Prostate gland (tissue), 2 donors: ENCODE measurements at places on chromosomes 7 and 10. TPM values are rescaled to one million over a fixed set of nuclear protein-coding genes. Genes with fewer than 3 reads are reported as not detected.

Gene OR2A42
- not detected for total RNA-seq

Gene TRPV6
- total RNA-seq = 47.0 TPM

Gene CLCN1
- not detected for total RNA-seq

Gene HABP2
- total RNA-seq = not detected

- H3K27ac ChIP-seq = no peak overlapping the region
- no peak overlapping the region for H3K4me3 ChIP-seq
- no peak for DNase-seq
- H3K4me1 ChIP-seq = no peaks in the 10 kb centered on the region
Measured at GRCh38 chr7:5831196-5831595, 49.4 kb upstream of the OCM start.

DNA sequence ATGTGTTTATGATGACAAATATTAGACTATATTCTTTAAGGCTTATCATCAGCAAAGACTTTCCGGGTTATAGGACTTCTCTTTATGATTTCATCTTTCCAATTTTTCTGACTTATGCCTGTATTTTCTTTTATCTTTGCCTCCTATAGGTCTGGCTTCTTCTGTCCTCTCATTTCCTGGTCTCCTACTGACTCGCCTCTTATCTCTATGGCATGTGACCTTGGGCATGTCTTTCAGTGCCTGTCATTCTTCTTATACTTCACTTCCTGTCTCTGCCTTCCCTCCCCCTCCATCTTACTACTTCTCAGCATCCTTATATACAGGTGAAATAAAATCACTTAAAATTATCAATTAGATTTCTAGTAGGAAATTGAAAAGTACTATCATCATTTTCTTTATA, 42.2 kb downstream of the PCDH15 start:
- no peaks in the 10 kb centered on the region for H3K27me3 ChIP-seq
- no peak overlapping the region for H3K27ac ChIP-seq
- no peaks in the 10 kb centered on the region for H3K4me1 ChIP-seq
- DNase-seq = no peak
- H3K36me3 ChIP-seq = no peaks in the 10 kb centered on the region
- no peak overlapping the region for H3K4me3 ChIP-seq

Gene TMEM140
- 14.6 TPM for total RNA-seq

- H3K36me3 ChIP-seq = no peaks in the 10 kb centered on the region
- no peaks in the 10 kb centered on the region for H3K4me1 ChIP-seq
- H3K4me3 ChIP-seq = no peak overlapping the region
- H3K27ac ChIP-seq = no peak overlapping the region
Measured at GRCh38 chr10:20986049-20986448, 88.9 kb upstream of the NEBL start.

DNA sequence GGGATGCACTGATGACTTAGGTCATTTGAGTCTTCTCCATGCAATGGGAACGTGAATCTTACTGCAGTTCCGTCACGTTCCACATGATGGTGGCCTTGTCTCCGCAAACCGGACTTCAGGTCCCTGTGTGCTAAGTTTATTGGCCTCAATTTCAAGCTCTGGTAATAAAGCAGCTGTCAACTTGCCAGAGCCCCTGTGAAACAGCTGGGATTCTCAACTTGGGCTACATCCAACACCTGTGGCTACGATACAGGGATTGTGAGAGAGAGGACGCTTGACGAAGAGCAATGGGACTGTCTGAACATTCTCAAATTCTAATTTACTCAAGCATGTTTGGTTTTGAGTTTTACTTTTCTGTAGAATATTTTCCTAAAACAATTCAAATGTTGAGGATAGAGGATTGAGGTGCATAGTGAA, 174.2 kb downstream of the PTN start:
- DNase-seq = peak; percentile 21
- H3K27me3 ChIP-seq = no peaks in the 10 kb centered on the region
- no peaks in the 10 kb centered on the region for H3K4me1 ChIP-seq
- H3K36me3 ChIP-seq = no peaks in the 10 kb centered on the region

- no peak overlapping the region for H3K27ac ChIP-seq
- no peaks in the 10 kb centered on the region for H3K4me1 ChIP-seq
- H3K27me3 ChIP-seq = no peaks in the 10 kb centered on the region
Measured at GRCh38 chr10:11516431-11516746, 95.1 kb downstream of the USP6NL start.

Gene RPEL1
- total RNA-seq = not detected

- no peak for DNase-seq
- no peaks in the 10 kb centered on the region for H3K36me3 ChIP-seq
- no peaks in the 10 kb centered on the region for H3K27me3 ChIP-seq
Measured at GRCh38 chr7:4436361-4436895, 245.7 kb upstream of the FOXK1 start.

Gene GPR146
- total RNA-seq = 6.1 TPM

GRCh38 chr7:31553661-31554081, 39.8 kb downstream of the ITPRID1 start:
- DNase-seq = peak; percentile 36
- H3K4me3 ChIP-seq = no peak overlapping the region
- no peaks in the 10 kb centered on the region for H3K36me3 ChIP-seq
- no peaks in the 10 kb centered on the region for H3K27me3 ChIP-seq
- no peak overlapping the region for H3K27ac ChIP-seq

- peak; percentile 95 for DNase-seq
- H3K27ac ChIP-seq = peak overlapping the region; percentile 66
- no peak overlapping the region for H3K4me3 ChIP-seq
Measured at GRCh38 chr7:76069238-76069638, 21.3 kb downstream of the MDH2 start.

DNA sequence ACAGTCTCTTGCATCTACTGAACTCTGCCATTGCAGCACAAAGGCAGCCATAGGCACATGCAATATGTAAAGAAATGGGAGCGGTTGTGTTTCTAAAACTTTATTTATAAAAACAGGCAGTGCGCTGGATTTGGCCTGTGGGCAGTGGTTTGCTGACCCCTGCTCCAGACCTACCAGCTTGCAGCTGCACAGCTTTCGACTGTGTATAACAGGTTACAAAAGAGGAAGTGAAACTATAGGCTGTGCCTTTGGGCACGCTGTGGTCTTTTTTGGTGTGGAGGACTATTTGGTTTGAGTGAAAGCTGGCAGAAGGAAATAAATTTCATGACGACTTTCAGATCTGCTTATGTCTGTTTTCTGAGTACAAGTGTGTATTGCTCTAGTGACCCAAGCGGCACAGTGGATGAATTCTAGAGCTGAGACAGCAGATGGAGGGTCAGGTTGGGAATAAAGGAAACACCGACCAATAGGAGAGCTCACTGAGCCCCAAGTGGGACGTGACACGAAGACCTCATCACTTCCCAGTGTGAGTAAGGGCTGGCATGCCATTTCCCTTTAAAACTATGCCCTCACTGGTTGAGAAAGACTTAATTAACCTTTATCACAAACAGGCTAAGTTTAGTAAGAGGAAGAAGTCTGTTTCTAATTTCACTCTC, 152.7 kb downstream of the ANK3 start:
- no peaks in the 10 kb centered on the region for H3K36me3 ChIP-seq
- no peak for DNase-seq
- no peaks in the 10 kb centered on the region for H3K4me1 ChIP-seq
- no peak overlapping the region for H3K27ac ChIP-seq

GRCh38 chr7:97130417-97131139, 13.1 kb downstream of the SDHAF3 start:
- H3K4me3 ChIP-seq = no peak overlapping the region
- DNase-seq = no peak
- no peaks in the 10 kb centered on the region for H3K36me3 ChIP-seq
- no peak overlapping the region for H3K27ac ChIP-seq
- H3K4me1 ChIP-seq = no peaks in the 10 kb centered on the region

GRCh38 chr10:78909221-78909620, 159.5 kb upstream of the ZMIZ1 start:
- no peaks in the 10 kb centered on the region for H3K27me3 ChIP-seq
- no peaks in the 10 kb centered on the region for H3K36me3 ChIP-seq
- H3K27ac ChIP-seq = no peak overlapping the region
- H3K4me3 ChIP-seq = no peak overlapping the region

Gene CCL24
- total RNA-seq = not detected

Gene CALML3
- total RNA-seq = 8.0 TPM

Gene UBN2
- 25.2 TPM for total RNA-seq

Gene HOXA1
- total RNA-seq = 2.1 TPM

DNA sequence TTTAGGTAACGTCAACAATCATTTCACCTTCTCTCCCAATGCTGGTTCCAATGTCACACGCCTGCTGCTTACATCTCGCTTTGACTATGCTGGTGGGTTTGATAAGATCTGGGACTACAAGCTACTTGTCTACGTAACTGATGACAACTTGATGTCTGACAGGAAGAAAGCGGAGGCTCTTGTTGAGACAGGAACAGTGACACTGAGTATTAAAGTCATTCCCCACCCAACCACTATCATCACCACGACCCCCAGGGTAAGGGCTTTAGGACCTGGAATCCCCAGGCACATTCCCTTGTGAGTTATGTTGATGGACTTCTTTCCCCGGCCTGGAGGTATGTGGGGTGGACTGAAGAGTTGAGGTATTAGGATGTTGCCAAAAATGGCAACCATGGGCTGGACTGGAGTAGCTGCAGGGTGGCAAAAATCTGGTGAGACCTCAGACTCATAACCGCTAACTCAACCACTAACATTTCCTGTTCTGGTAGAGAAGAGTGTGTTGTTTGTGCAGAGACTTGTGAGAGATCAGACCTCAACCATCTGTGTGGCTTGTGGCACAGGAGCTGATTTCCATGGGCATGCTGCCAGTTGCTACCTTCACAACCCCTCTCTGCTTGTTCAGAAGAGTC, 59.2 kb downstream of the CDHR3 start:
- H3K36me3 ChIP-seq = no peaks in the 10 kb centered on the region
- H3K27me3 ChIP-seq = no peaks in the 10 kb centered on the region
- no peaks in the 10 kb centered on the region for H3K4me1 ChIP-seq
- no peak overlapping the region for H3K27ac ChIP-seq
- DNase-seq = no peak

Gene CYP2C9
- not detected for total RNA-seq

DNA sequence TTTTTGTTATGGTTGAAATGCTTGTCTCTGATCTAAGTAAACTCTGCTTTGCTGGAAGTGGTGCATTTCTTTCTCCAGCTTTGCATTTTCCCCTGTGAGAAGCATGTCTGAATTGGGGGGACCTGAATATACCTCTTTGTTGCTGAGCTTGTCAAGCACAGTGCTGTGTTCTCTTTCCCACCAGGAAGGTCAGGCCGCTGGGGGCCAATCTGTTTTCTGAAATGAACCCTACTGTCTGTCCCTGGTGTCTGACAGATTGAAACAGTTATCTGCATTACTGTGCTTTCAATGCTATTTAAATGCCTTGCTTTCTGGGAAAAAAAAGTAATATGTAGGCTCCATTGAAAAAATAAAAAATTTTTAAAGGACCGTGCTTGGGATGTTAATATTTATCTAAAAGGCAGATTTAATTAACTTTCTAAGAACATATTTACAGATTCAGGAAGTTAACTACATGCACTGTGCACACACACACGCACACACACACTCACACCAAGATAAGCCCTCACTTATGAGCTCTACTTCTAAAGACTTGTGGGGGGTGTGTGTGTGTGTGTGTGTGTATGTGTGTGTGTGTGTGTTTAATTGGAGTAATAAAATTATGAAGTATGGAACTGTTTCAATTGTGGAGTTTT, 127.0 kb upstream of the FZD1 start:
- H3K36me3 ChIP-seq = no peaks in the 10 kb centered on the region
- H3K4me1 ChIP-seq = no peaks in the 10 kb centered on the region
- DNase-seq = no peak
- no peak overlapping the region for H3K27ac ChIP-seq

- no peaks in the 10 kb centered on the region for H3K36me3 ChIP-seq
- H3K4me3 ChIP-seq = no peak overlapping the region
- H3K27me3 ChIP-seq = peaks cover 3% of the 10 kb centered on the region
- no peak overlapping the region for H3K27ac ChIP-seq
Measured at GRCh38 chr7:155860461-155860839, 48.2 kb upstream of the SHH start.

GRCh38 chr10:127497685-127498084, 51.4 kb upstream of the NPS start:
- no peak overlapping the region for H3K4me3 ChIP-seq
- H3K27me3 ChIP-seq = no peaks in the 10 kb centered on the region
- H3K4me1 ChIP-seq = no peaks in the 10 kb centered on the region
- DNase-seq = no peak
- no peaks in the 10 kb centered on the region for H3K36me3 ChIP-seq

DNA sequence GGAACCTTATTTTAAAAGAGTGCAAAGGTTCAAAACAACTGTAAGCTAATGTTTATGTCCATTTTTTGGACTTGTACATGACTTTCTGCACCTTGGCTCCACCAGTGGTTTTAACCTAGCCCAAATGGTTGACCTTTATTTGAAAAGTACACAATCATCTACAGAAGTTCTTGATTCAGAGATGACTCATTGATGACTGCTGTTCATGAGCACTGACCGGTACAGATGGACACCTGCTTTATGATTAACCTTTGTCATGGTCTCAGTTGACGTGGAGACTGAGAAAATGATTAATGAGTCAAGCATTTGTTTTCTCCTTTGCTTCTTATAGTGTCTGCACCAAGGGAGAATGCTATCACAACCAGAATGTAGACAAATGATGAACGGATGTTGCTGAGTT, 55.7 kb upstream of the PTER start:
- DNase-seq = no peak
- H3K4me3 ChIP-seq = no peak overlapping the region
- no peaks in the 10 kb centered on the region for H3K4me1 ChIP-seq

DNA sequence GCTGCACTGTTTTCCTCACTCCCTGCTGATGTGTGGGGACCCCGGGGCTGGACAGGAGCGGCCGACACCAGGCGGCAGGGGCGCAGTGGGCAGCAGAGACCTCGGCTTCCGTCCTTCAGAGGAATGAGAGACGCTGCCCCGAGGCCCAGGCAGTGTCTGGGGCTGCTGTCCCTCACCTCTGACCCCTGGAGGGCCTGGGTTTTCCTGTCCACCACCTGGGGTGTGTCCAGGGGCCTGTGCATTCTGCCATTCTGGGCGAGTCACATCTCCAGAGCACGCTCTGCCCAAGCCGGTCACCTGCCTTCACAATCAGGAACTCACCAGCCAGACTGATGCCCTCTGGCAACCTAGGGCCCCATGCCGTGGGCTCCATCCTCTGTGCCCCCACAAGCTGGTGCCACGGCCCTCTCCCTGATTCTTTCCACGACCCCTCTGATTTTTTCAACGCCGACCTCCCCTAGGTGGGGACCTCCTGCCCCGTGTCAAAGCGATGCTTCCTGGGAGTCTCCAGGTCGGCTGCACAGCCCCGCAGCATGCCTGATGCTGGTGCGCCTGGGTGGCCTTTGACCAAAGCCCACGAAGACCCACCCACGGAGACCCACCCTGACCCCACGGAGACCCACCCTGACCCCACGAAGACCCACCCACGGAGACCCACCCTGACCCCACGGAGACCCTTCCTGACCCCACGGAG, 53.7 kb upstream of the CFAP46 start:
- H3K27me3 ChIP-seq = peaks cover 3% of the 10 kb centered on the region
- no peak overlapping the region for H3K27ac ChIP-seq
- H3K36me3 ChIP-seq = no peaks in the 10 kb centered on the region
- no peaks in the 10 kb centered on the region for H3K4me1 ChIP-seq
- DNase-seq = no peak

Gene CYP3A4
- not detected for total RNA-seq

- no peaks in the 10 kb centered on the region for H3K36me3 ChIP-seq
- DNase-seq = no peak
- H3K27ac ChIP-seq = no peak overlapping the region
- no peaks in the 10 kb centered on the region for H3K27me3 ChIP-seq
- no peak overlapping the region for H3K4me3 ChIP-seq
Measured at GRCh38 chr10:75718991-75719390, 287.6 kb downstream of the LRMDA start.
